ENCODE measurements at places on chromosomes 2 and 18.

- DNase-seq = no peak
Measured at GRCh38 chr2:1923541-1923940, 179.2 kb upstream of the PXDN start.

- no peak for DNase-seq
Measured at GRCh38 chr2:224927646-224928173, 114.6 kb downstream of the DOCK10 start.

DNA sequence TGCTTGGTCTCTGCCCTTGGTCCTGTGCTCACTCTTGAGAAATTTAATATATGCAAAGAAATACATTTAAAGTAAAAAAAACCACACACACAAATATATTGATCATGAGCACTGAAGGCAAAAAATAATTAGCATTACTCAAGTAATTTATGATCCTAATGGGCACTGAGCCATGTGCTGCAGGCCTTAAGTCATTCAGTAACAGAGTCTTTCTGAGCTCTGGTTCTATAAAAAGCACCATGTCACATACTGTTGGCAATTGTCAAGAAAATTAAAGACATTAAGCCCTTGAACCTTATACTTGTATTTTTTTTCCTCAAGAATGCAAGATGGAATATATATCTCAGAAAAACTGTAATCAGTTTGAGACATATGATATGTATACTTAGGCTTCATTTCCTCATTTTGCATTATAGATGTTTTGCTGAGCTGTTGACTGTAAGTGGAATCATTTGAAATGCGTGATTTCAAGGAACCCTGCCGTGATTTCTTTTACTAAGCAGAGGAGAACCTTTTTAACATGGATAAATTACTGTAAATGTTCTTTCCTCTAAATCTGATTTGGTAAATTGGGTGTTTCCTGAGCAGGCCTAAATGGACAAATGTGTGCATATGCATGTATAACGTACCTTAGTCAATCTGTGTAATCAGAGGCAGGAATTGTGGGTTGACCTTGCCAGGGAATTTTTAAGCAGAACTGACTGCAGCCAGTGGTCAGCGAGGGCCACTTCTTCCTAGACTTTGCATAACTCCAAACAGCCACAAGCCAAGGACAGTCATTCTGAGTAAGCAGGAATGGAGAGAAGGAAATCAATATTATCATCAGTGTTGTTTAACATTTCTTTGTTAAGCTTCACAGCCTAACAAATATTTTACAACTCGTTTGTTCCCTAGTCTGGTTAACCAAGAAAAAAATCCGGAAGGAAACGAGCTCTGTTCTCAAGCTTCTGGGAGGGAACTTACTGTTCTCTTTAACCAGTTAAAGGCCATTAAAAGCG, 191.5 kb upstream of the ATP5MC3 start:
- DNase-seq = no peak

GRCh38 chr2:8133363-8133762, 548.5 kb upstream of the ID2 start:
- DNase-seq = no peak

GRCh38 chr2:239287461-239287860, 113.4 kb downstream of the HDAC4 start:
- no peak for DNase-seq
